ENCODE measurements at places on chromosomes 16 and 17.

DNA sequence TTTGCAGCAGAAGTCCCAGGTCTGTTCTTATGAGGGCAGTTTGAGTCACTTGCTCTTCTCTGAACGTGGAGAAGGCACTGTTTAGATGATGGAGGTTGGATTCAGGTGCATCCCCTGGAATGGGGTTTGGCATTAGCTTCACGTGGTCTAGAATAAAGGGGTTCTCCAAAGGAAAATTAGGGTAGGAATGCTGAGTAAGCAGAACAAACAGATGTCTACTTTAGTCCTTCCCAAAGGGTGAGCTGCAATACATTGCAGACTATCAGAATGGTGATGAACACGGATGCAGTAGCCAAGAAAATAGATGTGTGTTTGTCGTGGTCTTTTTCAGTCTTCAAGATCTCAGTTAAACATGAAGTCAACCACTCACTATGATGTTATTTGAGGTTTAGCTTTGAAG is 3.3 kb upstream of the CBLN1 start:
- no peak for DNase-seq

DNA sequence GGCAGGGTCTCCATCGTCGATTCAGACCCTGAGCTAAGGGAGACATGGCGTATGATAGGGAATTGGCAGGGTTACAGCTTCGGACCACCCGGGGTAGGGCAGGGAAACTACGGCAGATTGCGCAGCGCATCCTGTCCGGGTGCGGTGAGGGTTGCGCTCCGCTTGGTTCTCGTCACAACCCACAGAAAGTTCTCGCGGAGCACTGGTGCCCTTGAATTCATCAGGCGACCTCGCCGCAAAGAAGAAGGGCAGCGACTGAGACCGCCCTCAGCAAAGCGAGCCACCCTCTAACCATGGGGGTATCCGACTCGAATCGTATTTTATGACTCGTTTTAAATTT is 1.2 kb downstream of the HS3ST3B1 start:
- DNase-seq, result peak; percentile 74

DNA sequence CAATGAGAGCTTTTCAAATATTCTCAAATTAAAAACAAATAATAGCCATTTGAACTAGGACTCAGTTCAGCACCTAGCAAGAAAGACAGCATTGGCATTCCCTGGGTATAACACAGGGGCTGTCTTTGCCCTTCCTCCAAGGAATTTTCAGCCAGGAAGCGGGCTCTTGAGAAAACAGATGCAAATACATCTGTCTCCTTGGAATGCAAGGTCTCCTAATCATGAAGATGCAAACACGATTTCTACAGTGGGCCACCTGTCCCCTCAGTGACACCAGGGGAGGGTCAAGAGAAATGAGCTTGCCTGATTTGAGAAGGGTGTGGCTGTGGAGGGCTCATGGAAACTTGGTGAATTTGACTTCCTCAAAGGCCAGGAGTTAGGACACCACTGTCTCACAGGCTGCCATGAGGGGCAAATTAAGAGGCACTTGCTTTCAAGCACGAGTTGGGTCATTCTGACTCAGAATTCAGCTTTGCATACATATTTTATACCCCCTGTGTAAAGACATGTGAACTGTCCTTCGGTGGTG is 24.5 kb upstream of the SUPT4H1 start:
- DNase-seq, result no peak

GRCh38 chr16:25172831-25173230 is 43.9 kb upstream of the AQP8 start:
- no peak for DNase-seq

DNA sequence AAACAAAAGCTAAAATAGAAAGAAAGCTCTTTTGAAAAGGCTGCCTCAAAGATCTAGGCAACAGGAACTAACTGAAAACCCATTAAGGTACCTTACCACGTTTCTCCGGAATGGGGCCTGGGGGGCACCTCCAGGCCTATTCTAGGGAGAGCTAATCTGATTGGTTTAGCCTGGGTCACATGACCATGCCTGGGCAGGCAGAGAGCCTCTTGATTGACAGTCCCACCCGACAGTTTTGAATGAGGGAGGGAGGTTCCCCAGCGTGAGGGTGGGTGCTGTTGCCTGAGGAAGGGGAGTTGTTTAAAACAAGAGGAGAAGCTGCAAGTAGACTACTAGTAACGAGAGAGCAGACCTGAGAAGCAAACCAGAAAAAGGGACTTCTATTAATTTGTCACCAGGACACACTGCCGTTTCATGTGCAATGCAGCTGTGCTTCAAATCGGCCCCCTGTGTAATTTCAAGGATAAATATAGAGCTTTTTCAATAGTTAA is 143.4 kb upstream of the HS3ST2 start:
- DNase-seq, result no peak

GRCh38 chr17:10278218-10278617 is 79.8 kb upstream of the GAS7 start:
- DNase-seq, result no peak

- no peak for DNase-seq
These were observed 927 bp upstream of the SULT1A2 start for GRCh38 chr16:28597692-28598261.

- DNase-seq, result no peak
These were observed 18.4 kb downstream of the SNX11 start for GRCh38 chr17:48125829-48126531.

DNA sequence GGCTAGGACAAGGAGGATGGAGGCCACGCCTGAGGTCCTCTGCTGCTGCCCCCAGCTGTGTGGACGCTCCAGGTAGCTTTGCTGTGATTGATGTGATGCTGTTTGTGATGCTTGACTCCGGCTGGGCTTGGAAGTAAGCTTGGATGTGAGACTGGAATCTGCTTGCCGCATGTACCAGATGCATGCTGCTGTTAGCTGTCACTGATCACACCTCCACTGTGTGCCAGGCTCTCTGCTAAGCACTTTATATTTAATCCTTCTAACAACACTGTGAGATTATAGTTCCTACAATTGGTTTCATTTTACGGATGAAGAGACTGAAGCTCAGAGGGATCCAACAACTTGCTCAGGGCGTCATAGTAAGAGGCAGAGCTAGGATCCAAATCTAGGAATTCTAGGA is 23.5 kb downstream of the SNX29 start:
- no peak for DNase-seq

DNA sequence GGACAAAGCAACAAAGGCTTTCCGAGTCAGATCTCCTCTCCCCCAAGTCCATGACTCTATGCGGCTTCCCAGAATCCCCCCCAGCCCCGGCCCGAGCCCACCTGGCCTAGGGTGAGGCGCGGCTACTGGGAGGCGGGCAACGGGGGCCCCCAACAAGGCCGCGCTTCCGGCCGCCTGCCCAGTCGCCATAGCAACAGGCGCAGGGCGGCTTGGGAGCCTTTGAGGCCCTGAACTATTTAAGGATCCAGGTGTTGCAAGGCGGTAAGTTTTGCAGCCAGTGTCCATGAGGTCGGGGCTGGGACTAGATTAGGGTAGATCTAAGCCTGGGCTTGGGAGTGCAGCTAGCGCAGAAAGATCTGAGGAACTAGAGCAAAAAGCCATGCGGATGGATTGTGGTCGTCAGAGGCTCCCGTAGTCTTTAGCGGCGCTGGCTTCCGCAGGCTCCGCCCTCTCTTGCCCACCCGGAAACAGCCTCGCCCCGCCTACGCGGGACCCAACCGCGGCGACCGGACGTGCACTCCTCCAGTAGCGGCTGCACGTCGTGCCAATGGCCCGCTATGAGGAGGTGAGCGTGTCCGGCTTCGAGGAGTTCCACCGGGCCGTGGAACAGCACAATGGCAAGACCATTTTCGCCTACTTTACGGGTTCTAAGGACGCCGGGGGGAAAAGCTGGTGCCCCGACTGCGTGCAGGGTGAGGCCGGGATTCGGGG is at the start of the genes KIAA0753 and TXNDC17:
TSS of gene KIAA0753 (minus strand) at position 176 of the 711 bp plus-strand sequence. CDS start 5,608 bp downstream, outside the sequence.
TSS of gene TXNDC17 (plus strand) at position 525 of the 711 bp plus-strand sequence. CDS start at position 548, 23 bp downstream.
- DNase-seq, result peak; percentile 96

- DNase-seq, result no peak
These were observed 159.5 kb downstream of the MSI2 start for GRCh38 chr17:57415751-57416207.

- DNase-seq, result peak; percentile 39
These were observed 1.5 kb downstream of the GRIN2A start for GRCh38 chr16:10180771-10181163.

Measured in GM23248 (cell line).